ENCODE measurements at places on chromosomes 3 and 15.
A peak's percentile ranks its signal among the peaks of the same experiment; 100 is the strongest.

DNA sequence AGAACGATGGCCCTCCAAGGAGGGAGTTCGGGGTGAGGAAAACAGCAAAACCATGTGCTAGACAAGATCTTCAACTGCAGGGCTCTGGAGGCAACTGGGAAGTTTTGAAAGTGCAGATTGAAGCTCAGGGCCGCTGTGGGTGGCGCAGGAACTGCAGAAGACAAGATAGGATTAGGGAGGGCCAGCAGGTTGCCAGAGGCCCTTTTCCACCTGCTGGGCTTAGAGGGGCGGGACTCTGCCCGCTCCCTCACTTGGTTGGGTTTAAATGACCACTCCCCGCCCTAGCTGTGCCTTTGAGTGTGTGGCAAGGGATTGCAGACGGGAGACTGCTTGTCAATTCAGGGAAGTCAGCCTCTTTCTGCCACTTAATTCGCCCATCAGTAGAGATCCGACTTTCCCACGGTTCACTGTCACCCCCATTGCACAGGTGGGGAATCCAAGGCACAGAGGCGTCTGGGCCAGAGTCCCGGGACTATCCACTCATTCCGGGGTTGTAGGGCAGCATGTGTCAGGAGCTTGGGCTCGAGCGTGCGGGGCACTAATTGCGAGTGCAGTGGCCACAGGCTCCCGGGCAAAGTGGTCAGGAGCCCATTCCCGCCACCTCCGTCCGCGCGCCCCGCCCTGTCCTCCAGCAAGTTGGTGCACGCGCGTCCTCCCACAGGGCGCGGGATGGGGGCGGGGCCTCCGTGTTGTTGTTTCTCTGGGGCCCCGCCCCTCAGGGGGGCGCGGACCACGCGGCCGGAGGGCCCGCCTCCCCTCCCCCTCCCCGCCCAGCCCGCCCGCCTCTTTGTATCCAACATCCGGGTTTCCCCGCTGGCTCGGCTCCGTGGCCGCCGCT lies at the start of gene ACVR2B:
TSS of gene ACVR2B (plus strand) at position 816 of the 838 bp plus-strand sequence. CDS start 433 bp downstream, outside the sequence.
- DNase-seq, result peak; percentile 53

DNA sequence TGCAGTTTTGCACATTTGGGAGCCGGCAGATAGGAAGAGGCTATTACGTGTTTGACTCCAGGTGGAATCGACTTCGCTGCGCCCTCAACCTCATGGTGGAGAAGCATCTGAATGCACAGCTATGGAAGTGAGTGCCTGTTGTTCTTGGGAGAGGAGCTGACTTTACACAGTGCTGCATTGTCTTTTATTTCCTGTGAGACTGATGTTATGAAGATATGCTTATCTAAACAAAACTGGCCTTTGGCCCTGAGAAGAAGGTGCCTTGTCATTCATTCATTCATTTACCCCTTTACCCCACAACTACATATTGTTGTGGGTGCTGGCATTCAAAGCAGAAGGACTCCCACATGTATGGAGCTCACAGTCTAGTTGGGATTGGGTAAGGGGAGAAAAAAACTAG lies 32.6 kb downstream of the PSMD6 start:
- DNase-seq, result no peak

GRCh38 chr3:161332792-161333191 lies 38.5 kb downstream of the SPTSSB start:
- DNase-seq, result no peak

DNA sequence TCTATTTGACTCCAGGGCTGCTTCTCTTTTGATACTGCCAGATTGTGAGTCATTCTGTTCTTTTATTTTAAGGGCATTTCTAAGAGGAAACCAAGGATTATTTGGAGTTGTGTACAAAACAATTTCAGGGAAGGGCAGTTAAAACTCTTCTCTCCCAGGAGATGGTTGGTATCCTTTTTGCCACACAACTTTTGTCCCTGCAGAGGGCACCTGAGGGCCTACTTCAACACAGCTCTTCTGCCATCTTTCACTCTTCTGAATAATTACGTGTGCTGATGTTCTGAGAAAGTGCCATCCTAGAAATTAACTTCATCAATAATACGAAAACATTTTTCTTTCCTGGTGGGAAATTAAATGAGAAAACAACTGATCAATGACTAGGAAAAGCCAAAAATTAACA lies 75.7 kb upstream of the GADL1 start:
- no peak for DNase-seq

- DNase-seq, result no peak
Observed at GRCh38 chr3:127791221-127791913, 30.9 kb downstream of the MGLL start.

Measured in T-cell (primary cell).